Activated CD4-positive, CD25-positive, alpha-beta regulatory T cell (primary cell): ENCODE measurements at places on chromosomes 11 and 22.
A peak's percentile ranks its signal among the peaks of the same experiment; 100 is the strongest.

GRCh38 chr11:18618342-18619025, 15.7 kb downstream of the SPTY2D1 start:
- no peak for DNase-seq

DNA sequence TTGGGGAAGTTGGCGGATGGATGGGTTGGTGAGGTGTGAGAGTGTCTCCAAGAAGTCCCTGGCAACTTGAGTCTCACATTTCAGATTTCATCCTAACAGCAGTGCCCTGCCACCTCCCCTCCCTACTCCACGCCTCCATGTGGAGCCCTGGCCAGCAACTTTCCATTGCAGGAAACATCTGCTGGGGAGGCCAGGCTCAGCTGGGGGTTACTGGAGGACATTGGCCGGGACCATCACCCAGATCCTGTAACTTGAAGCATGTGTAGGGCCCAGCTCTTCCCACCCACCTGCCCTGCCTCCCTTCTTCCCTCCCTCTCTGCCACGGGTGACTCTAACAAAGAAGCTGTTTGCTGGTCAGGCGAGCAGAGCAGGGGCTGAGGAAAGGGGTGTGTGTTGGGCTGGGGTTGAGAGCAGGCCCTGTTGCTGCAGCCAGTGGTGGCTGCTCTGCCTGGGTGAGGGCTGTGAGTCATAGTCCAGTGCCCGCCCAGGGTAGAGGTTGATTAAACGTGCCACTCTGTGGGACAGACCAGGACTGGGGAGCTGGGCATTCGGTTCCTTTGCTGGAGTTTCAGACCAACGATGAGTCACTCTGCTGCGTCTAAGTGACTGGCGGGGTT, 64.0 kb downstream of the SCN3B start:
- DNase-seq = no peak

GRCh38 chr11:135074397-135074998, 662.5 kb upstream of the B3GAT1 start:
- DNase-seq = no peak

GRCh38 chr11:27381238-27381666, 18.2 kb upstream of the CCDC34 start:
- no peak for DNase-seq

DNA sequence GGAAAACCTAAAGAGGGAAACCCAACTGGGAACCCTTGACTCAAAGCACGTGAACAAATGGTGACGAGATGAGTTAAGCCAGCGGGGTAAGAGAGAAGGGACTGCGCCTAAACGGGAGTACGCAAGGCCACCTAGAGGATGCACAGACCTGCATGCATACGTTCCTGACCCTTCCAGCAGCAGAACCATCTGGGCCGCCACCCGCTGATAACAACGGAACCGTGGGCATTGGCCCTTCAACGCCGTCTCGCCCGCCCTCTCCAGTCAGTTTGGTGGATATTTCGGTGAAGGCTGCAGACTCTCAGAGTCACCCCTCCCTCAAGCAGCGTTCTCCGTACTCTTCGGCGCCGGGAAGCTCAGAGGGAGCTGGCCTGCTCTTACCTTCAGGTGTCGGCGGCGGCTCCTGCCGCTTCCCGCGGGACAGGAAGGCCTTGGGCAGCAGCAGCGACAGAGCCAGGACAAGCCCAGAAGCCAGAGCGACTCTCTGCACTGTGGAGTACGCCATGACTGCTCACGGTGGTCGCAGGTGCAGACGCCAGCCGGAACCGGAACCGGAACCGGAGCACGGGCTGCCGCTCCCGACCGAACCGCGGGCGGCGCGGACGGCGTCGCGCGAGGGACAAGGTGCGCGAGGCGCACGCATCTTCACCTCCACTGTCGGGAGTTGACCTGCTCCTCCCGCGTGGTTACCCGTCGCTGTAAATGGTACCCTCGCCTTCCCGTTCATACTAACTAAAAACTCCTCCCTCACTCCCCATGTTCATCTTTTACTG, at the start of gene RIC3:
TSS of gene RIC3 (minus strand) at position 541 of the 773 bp plus-strand sequence. CDS start at position 505, 36 bp downstream.
- peak; percentile 20 for DNase-seq

GRCh38 chr22:50313021-50313420, 5.6 kb upstream of the PLXNB2 start:
- DNase-seq = no peak

DNA sequence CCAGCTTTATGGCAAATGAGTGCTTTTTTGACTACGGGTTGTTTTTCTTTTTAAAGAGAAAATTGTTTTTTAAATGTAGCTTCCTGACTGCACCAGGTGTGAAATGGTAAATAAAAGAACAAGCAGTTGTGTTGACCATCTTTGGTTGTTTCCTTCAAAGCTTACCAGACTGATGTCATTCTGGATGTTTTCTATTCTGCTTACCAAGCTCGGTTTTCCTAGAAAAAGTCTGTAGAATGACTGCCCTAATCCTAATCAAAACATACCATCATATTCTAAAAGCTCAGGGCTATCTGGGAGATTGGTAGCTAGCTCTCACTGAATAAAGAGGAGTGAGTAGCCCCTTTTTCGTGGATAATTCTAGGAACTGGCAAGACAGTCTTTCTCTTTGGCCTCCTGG, 77.7 kb downstream of the GAB2 start:
- no peak for DNase-seq

DNA sequence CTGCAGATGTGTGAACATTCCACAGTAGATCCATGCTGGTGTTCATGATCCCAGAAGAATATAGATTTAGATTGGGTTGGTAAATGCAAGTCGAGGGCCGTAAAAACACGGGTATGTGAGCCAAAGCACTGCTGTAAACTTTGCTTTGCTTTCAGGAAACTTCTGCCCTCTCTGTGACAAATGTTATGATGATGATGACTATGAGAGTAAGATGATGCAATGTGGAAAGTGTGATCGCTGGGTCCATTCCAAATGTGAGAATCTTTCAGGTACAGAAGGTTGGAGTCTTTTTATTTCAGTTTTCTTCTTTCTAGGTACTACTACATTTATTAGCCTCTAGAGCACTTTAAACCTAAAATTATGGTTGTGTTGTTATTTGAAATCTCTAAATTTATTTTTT, 36.2 kb upstream of the TTC36 start:
- no peak for DNase-seq

DNA sequence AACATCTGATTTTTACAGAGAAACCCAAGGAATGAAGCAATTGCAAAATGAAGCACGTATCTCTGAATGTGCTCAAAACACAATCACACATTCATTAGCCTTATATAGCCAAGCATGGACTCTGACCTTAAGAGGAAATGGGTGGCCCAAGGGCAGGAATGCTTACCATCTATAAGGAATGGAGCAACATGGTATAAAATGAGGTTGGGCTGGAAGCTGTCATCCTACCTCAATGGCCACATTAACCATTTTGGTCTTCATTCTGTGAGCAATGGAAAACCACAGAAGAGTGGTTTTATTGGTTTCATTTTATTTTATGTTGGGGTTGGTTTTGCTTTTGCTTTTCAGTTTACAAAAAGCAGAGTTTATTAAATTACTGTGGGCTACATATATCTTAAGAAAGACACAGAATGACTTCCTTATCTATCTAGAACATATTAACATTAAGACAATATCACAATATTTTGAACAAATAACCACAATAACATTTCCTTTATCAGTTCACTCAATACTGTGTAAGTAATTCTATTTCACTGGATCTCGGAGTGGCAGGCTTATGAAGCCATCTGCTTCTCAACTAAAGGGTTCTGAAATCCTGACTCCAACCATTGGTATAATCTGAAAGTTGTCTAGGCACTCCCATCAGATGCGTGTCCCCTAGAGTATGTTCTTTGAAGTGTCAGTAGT, 10.8 kb upstream of the MS4A13 start:
- no peak for DNase-seq

GRCh38 chr11:45146072-45147016, at the start of gene PRDM11:
Gene PRDM11 (plus strand): TSS chr11:45146639. CDS start chr11:45181767, 35,128 bp downstream.
- DNase-seq = no peak

GRCh38 chr22:45455212-45455611, 41.7 kb downstream of the RIBC2 start:
- DNase-seq = no peak

DNA sequence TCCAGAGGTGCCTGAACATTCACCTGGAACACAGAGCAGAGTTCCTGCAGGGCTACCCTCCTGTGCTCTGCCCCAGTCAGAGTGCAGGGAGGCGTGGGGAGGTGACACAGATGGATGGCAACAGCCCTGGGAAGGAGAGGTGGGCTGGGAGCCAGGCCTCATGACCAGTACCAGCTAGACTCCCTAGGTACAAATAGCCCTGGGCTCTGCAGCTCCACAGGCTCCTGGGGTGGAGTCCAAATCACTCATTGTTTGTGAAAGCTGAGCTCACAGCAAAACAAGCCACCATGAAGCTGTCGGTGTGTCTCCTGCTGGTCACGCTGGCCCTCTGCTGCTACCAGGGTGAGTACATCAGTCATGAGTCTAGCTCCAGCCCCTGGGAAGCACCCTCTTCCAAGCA, at the start of gene SCGB1D2:
TSS of gene SCGB1D2 (plus strand) at position 219 of the 400 bp plus-strand sequence. CDS start at position 288, 69 bp downstream.
- DNase-seq = no peak

DNA sequence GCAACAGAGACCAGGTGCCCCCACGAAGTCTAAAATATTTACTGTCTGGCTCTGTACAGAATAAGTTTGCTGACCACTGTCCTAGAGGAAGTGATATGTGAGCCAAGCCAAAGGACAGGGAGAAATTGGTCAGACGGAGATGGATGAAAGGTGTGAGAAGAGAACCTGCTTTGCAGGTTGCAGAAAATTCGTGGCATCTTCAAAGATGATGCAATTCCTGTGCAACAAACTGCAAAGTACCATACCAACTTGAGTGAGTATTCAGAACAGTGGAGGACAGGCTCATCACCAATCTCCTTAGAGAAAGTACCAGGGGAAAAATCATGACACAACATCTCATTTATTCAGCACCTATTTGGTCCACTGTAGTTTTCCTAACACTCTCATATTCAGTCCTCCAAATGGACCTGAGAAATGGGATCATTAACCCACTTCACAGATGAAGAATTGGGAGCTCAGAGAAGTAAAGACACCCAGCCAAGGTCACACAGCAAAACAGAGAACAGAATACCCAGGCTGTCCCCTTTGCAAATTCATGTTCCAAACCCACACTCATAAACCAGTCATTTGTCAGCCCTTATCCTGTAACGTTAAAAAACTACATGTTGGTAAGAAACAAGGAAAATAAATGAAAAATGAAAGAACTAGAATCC, 536.8 kb downstream of the MIAT start:
- no peak for DNase-seq

DNA sequence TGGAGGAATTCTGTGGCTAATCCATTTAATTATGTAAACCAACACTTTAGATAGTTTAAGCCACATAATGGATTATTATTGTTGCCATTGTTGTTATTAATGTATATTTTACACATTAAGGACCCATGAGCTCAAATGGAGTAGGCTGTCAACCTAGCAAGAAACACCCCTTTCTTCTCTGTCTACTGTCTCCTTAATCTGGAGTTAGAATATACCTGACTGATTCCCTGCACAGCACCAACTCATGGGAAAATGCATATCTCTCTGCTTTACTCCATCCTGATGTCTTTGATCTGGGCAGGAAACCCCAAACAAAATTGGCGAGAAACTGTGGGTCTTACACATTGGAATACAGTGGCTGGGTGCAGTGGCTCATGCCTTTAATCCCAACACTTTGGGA, 24.0 kb upstream of the ME3 start:
- DNase-seq = no peak

DNA sequence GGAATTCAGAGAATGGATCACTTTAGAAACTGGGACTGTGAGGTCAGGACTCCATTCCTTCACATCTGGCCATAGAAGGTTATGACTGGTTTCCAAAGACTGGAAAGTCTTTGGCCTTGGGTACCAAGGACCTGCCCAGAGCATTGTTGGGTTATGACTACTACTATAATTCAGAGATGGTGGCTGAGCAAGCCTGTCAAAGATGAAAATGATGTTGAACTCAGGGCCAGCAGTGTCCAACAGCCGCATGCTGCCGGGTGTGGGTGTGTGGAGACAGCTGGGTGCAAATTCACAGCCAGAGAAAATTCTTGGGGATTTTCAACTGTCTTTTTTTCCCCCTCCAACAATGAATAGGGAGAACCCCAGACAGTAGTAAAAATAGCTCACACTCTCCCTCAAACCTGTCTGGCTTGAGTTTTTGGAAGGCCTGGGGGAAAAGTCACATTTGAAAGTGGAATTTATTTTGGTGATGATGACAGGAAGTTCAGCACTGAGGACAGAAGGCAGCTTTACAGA, 166.8 kb upstream of the NCAM1 start:
- DNase-seq = no peak

DNA sequence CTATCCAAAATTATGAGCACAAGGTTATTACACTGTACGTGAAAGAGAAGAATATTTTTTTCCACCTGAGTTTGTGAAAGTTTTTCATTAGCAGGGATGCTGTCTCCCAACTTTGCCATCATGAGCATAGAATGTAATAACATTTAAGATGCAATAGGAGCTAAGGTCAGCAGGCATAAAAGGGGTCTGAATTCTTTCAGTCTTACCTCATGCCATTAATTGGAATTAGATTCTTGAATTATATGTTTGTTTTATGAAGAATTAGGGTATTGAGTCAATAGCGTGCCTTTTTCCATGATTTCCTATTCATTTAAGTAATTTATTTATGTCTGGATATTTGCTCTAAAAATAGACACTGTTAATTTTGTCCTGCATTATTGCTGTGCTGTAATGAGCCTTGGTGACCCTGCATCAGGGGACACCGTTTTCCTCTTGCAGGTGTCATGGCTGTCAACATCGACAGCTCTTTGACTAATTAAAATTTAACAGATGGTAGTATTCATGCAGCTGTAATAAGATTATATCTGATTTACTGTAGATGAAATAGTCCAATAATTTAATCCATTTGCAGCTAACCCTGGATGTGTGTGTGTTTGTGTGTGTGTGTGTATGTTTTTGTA, 637.5 kb downstream of the NELL1 start:
- DNase-seq = no peak

- no peak for DNase-seq
Observed at GRCh38 chr11:1330473-1330872, 21.0 kb upstream of the TOLLIP start.

DNA sequence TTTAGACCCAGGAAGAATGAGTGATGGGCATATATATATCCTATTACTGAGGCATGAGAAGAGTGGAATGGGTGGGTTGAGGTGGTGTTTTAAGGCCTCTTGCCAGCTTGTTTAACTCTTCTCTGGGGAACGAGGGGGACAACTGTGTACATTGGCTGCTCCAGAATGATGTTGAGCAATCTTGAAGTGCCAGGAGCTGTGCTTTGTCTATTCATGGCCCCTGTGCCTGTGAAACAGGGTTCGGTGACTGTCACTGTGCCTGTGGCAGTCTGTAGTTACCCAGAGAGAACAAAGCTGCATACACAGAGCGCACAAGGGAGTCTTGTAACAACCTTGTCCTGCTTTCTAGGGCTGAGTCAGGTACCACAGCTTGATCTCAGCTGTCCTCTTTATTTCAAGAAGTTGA, 11.7 kb downstream of the LIMK2 start:
- no peak for DNase-seq

GRCh38 chr11:26782220-26782965, 60.5 kb upstream of the SLC5A12 start:
- no peak for DNase-seq

DNA sequence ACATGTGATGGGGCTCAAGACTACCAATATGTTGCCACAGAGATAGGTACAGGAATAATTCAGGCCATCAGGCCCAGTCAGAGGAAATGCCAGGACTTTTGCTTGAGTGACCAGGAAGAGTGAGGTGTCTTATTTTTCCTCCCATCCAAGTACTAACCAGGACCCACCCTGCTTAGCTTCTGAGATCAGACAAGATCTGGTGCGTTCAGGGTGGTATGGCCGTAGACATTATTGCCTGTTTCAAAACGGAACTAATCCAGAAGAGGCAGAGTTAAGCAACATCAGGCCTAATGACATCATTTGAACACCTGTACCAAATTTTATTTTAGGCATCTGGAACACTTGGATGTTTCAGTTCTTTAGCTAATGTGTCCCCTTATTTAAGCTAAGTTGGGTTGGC, 205.5 kb upstream of the POU2AF2 start:
- no peak for DNase-seq
